ENCODE measurements at places on chromosomes 5 and 9.

- DNase-seq = peak; percentile 10
Observed at GRCh38 chr5:2013301-2014057, 130.8 kb upstream of the IRX4 start.

GRCh38 chr9:127904561-127905003 lies 5.2 kb upstream of the ST6GALNAC6 start:
- DNase-seq = no peak

- no peak for DNase-seq
Observed at GRCh38 chr5:158324236-158324635, 465.3 kb upstream of the CLINT1 start.

DNA sequence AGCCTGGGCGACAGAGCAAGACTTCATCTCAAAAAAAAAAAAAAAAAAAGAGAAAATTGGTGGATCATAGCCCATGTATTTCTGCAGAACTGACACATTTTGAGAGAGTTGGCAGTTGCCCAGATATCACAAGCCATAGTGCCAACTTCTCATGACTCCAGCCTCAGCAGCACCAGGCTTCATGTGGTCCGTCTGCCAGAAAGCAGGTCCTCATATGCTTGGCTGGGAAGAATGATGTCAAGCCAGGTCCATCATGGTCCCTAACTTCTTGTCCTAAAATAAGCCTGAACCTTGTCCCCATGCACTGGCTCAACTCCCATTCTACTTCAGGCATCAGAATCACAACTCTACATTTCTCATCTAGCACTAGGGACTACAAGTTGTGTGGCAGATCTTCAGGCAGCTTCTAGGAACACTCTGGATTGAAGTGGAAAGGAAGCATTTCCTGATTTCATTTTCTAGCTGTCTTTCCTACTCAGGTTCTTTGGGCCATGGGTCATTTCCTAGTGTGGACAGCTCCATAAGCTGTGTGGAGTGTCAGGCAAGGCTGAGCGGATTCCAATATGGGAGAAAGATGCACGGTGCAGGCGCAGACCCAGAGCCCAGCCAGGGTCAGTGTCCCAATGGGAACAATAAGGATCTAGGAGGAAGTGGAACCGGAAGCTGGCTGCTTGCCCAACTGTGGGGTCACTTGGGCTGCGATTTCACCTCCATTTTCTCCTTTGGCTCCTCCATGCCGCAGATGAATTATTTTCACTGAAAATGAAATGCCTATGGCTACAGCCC lies 90.1 kb downstream of the LMNB1 start:
- no peak for DNase-seq

DNA sequence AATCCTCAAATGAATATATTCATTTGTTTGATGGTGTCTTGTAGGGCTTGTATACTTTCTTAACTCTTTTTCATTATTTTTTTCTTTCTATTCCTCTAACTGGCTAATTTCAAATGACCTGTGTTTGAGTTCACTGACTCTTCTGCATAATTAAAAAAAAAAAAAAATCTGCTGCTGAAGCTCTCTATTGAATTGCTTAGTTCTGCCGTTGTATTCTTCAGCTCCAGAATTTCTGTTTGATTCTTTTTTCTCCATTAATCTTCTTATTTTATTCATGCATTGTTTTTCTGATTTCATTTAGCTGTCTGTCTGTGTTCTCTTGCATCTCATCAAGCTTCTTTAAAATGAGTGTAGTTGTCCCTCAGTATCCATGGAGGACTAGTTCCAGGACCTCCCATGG lies 244.6 kb downstream of the ROR2 start:
- no peak for DNase-seq

GRCh38 chr9:68740561-68740960 lies 35.5 kb downstream of the PIP5K1B start:
- no peak for DNase-seq

DNA sequence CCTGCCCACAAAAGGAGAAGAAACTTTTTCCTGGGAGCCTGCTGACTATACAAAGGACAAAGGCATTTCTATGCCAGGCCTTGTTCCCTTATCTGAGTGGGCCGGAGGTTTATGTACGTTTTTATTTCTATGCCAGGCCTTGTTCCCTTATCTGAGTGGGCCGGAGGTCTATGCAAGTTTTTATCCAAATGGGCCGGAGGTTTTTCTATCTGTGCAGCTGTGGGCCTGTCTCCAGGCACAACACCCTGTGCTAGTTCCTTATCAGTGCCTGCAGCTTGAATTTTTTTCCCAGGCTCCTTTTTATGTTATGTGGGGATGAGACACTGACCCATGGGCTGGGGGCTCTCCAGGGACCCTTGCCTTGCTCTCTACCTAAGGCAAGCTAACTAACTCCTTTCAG lies 5.5 kb downstream of the SLC25A2 start:
- DNase-seq = no peak

- DNase-seq = no peak
Observed at GRCh38 chr5:97658116-97658900, 475.3 kb upstream of the RIOK2 start.

DNA sequence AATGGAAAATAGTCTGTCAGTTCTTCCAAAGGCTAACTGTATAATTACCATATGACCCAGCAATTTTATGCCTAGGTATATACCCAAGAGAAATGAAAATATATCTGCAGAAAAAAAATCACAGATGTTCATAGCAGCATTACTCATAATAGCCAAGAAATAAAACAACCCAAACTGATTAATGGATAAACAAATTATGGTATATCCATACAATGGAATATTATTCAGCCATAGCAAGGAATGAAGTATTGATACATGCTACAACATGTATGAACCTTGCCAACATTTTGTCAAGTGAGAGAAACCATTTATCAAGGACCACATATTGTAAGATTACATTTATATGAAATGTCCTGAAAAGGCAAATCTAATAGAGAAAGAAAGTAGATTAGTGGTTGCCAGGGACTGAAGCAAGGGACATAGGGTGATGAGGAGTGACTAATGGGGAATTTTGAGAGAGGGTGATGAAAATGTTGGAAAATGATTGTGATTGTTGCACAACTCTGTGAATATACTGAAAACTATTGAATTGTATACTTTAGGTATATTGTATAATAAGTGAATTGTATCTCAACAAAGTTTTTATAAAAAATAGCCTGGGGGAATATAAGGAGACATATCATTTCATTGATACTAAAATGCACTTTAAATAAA lies 114.4 kb downstream of the PBX3 start:
- DNase-seq = no peak

- DNase-seq = no peak
Observed at GRCh38 chr9:84998639-84999038, 329.1 kb downstream of the NTRK2 start.

GRCh38 chr9:70112981-70113380 lies 69.3 kb downstream of the MAMDC2 start:
- no peak for DNase-seq

DNA sequence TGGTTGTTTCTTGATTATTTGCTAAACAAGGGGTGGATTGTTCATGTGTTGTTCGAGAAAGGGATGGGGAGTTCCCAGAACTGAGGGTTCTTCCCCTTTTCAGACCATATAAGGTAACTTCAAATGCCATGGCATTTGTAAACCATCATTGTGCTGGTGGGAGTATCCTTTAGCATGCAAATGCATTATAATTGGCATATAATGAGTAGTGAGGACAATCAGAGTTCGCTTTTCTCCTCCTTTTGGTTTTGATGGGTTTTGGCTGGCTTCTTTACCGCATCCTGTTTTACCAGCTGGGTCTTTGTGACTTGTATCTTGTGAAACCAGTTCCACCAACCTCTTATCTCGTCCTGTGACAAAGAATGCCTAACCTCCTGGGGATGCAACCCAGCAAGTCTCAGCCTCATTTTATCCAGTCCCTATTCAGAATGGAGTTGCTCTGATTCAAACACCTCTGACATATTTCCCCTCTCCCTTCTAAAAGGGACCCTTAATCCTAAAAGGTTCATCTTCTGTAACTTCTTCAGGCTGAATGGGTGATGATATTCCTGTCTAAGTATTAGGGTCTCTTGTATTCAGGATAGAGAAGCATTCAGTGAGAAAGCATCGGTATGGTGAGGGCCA lies 8.7 kb upstream of the FBN2 start:
- no peak for DNase-seq

DNA sequence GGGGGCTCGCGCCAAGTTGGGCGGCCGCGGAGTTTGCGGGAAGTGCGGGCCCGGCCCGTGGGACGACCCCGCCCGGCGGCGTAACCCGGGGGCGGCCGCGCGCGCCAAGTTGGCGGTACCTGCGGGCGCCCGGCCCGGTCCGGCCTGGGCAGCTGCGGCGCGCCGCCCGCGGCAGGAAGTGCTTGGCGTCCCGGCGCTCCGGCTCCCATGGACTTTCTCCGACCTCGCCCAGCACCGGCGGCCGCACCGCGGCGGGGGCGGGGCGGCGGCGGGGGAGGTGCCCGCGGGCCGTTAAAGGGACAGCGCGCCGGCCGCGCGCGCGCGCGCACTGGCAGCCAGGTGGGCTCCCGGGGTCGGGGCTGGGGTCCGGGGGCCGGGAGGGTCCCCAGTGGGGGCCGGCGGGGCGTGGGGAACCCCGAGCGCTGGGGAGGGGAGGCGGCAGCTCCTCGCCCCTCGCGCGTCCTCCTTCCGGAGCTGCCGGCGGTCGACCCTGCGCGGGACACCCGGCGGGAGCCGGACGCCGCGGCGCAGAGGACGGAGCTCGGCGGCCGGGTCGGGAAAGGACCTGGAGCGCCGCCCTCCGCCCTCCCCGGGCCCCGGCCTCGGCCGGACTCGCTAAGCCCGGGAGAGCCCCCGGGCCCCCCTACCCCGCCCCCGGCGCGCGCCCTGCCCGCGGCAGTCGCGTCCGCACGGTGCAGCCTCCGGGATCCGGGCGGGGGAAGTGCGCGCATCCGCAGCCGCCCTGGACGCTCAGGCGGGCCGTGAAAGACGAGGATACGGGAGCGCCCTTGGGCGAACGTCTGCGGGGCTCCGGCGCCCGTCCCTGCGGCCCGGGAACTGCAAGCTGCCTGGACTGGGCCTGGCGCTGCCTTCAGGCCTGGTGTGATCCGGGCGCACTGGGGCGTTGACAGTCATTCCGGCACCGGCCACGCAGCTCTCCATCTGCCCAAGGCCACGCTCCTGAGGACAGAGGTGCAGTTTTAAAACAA lies at the start of gene NACC2:
Gene NACC2, minus strand, starts transcription at position 220 of the 989 bp plus-strand sequence. CDS start 44,768 bp downstream, outside the sequence.
- no peak for DNase-seq

DNA sequence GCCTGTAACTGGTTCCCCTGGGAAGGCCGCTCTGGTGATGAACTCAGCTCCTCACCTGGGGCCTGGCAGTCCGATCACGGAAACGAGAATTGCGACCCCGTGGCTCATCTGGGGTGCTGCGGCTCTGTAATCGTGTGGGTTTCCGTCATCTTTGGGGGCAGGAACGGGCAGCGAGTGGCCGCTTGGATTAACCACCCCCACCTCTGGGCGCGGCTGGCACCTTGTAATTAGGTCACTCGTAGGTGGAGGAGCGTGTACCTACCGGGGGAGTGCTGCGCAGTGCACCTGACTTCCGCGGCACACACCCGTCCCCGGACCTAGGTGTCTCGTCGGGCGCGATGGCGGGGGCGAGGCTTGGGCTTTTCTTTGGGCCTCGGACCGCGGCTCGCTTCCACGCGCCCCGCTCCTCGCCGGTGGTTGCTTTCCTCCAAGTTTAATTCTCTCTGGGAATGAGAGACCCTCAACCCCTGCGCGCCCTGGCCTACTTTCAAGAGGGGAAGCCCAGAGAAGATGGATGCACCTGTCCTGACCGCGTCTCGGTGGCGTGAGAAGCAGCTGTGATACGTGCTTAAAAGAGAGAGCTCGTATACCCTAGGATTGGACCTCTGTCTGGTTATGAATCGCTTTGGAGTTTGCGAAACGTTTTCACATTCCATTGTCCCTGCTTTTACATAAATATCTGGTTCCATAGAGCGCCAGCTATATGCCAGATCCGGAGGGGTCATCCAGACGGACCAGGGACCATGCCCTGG lies 744 bp upstream of the PPP2CA start:
- DNase-seq = no peak

DNA sequence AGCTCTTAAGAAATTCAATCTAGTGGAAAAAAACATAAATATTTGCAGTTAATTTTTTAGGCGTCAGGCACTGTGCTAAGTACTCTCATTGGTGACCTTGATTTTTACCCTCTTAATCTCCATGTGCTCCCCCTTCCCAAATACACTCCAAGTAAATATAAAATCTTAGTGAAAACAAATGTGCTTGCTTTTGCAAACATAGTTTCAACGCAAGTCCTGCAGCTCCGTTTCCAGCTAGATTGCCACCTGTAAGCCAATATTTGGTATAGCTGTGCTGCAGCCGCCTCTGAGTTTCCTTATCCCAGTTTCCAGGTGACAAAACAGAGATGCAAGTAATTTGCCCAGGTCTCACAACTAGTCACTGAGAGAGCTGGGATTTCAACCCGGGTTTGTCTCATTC lies 1.9 kb upstream of the MTMR12 start:
- no peak for DNase-seq

- no peak for DNase-seq
Observed at GRCh38 chr9:120281665-120282064, 298.3 kb downstream of the CDK5RAP2 start.

DNA sequence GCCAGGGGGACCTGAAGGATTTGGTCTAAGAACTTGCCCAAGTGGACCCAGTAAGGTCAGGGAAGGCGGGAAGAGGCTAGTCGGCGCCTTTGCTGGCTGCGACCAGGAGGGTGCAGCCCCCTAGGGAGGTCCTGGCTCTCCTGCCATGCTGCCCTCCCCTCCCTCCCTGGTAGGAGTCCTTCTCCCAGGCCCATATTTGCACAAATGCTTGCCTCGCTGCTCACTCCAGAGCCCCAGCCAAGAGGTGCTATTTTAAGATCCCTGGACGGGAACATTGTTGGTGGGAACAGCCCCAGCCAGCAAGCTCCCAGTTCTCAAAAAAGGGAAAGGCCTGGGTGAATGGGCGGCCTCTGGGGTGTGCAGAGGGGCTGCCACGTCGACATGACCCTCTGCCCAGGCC lies 4.3 kb upstream of the IL17B start:
- DNase-seq = no peak

GRCh38 chr9:16627967-16628366 lies 242.5 kb downstream of the BNC2 start:
- DNase-seq = no peak

- DNase-seq = no peak
Observed at GRCh38 chr9:126859111-126859510, 1.3 kb upstream of the ZBTB34 start.

- peak; percentile 7 for DNase-seq
Observed at GRCh38 chr9:14993061-14993800, 83.0 kb upstream of the FREM1 start.

DNA sequence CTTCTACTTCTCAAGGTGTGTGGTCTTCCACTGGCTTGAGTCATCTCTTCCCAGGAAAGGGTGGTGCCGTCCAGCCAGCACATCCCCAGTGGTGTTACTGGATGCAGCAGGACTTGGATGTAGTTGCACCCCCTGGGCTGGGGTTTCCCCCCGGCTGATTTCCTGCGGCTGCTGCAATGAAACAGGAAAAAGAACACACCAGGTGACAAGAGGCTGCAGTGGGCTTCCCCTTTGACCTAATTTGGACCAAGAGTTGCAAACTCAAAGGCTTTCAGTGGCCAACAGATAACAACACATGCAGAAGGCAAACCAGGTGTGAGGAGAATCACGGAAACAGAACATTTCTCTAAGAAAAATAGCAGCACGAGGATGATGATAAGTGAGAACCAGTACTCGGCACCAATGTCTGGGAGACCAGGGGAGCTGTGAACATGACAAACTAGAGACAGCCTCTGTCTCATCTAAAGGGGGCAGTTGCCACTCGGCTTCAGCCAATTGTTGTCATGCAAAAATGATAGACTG lies 83.7 kb downstream of the PDE6A start:
- no peak for DNase-seq

- DNase-seq = no peak
Observed at GRCh38 chr5:79093762-79094161, 17.8 kb upstream of the BHMT start.

- no peak for DNase-seq
Observed at GRCh38 chr5:6572086-6572824, 60.6 kb downstream of the NSUN2 start.

All from GOT3 (cell line).